NCI-H1092 treated with DMSO at 0.1 percent for 48 hours (cell line): ENCODE measurements at places on chromosomes 11 and 22.

DNA sequence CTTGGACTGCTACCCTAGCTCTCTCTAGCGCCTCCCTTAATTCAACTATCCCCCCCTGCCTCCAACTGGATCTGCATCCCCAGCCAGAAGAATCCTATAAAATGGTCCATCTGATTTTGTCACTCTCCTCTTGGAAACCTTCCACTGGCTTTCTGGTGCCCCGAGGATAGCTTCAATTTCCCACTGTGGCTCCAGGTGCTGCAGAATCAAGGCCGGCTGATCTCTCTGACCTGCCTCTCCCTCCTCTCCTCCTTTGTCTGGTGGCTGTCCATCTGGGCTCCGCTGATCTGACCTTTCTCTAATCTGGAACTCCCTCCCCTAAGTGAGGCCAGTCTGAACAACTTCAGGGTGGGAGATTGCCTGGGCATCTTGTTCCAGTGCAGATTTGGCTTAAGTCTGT lies 6.1 kb upstream of the GRK3 start:
- no peak for DNase-seq

DNA sequence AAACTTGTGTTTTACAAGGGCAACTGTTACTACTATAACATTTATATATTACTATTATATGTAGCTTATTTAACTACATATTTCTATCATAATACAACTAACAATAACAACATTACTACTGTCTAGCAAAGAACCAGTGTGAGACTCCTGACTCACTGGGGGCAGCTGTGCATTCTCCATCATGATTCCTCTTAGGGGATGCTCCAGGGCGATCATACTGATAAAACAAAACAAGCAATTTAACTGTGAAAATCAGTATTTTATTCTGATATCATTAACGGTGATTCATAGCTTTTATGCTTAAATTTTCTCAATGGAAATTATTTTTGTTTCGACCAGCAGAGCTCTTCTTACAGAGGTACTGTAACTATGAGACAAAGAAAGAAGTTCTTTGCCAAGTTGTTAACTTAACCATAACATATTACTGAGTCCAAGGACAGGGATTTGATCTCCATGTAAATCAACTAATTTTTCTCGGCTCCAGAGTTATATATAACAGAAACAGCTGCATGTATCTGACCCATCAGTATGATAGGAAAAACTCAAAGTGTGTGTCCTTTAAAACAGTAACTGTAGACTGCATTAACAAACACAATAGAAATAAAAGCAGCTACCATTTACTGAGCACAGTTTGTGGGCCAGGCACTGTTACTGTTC lies 24.8 kb upstream of the FNBP4 start:
- no peak for DNase-seq

DNA sequence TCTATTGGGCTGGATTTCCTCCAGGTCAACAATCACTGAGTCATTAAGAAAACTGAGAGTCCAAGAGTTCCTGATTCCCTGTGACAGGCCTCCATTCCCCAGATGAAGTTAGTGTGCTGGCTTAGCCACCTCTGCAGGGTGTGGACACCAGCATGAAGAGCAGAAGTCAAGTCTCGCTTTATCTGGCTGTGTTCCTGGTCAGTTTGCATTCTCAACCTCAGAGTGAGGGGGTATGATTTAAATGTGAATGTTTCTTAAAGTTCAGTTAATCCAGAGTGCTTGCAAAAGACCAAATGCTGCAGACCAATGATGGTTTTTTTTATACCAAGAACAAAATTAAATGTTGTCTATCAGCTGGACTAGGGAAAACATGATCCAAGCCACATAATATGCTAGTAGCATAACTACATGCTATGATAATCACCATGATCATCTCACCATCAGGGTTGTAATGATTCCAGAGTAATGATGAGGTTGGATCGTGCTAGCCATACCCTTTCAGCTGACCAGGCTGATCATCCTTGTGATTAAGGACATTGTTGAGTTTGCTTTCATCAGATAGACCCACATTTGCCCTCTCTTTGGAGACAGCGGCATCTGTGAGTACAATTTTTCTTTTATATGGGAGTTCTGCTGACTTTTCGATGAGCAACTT lies 145.8 kb upstream of the ARHGAP20 start:
- DNase-seq: no peak

DNA sequence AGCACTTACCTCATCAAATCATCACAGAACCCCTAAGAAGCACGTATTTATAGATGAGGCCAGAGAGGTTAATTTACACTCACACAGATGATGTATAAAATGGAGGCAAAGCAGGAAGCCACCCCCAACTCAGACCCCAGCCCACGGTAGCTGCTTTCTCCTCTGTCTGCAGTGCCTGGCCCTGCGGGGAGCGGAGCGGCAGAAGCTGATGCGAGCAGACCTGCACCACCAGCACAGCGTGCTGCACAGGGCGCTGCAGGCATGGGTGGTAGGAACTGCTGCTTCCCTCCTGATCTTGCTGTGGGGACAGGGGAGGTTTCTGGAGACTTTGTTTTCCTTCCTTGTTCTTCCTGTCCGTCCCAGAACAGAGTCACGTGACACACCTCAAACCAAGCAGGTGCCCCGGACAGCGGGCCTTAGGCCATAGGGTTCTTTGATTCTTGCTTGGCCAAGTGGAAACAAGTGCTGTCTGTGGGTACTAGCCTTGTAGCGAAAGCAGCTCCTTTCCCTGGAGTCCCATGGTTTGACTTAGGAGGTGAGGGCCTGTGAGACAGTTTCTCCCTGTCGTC lies 57.8 kb downstream of the PISD start:
- no peak for DNase-seq

DNA sequence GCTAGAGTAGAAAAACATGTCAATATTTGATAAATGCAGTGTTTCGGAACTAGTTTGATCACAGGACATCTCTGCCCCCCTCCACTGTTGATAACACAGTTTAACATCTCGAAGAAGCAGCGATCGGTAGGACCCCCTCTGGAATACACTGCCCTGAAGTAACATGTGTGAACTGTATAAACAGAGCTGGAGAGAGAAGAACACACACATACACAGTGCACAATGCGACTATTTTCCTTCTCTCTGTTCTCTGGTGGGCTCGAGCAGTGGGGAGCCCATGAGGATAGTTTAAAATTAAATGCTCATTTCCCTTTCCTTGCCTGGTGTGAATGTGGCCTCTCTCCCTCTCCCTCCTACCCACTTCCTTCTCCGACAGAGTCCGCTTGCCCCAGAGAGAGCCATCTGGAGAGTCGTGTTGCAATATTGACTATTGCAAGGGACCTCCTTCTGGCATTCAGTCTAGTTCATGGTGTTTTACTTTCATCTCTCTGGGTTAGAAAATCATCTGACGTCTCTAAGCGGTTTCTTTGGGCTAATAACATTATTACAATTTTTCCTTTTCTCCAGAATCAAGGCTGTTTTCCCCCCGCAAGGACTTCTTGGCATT lies 51.6 kb upstream of the BARX2 start:
- peak; percentile 59 for DNase-seq

DNA sequence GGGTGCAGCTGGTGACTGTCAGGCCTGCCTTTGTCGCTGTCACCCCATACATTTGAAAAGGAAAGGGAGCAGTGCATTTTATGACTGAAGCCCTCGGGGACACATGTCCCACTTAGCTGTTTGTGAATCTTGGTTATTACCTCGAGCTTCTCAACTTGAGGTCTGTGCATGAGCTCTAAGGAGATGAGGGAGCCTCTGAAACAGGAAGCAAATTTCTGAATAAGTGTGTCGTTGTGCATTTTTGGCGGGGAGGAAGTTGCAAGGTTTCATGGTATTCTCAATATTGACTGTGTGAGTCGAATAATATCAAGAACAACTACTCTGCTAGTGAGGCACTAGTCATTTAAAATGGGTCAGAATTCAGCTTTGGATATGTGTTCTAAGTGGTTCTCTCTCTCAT lies 149.7 kb upstream of the PLET1 start:
- no peak for DNase-seq

GRCh38 chr11:95229993-95230809 lies 801 bp downstream of the SESN3 start:
- peak; percentile 59 for DNase-seq

- DNase-seq: no peak
Observed at GRCh38 chr22:49260681-49261580, 566.7 kb downstream of the BRD1 start.

- DNase-seq: no peak
Observed at GRCh38 chr11:123434262-123434661, 4.2 kb downstream of the GRAMD1B start.

- peak; percentile 58 for DNase-seq
Observed at GRCh38 chr11:110463153-110463552, 33.4 kb downstream of the FDX1 start.

DNA sequence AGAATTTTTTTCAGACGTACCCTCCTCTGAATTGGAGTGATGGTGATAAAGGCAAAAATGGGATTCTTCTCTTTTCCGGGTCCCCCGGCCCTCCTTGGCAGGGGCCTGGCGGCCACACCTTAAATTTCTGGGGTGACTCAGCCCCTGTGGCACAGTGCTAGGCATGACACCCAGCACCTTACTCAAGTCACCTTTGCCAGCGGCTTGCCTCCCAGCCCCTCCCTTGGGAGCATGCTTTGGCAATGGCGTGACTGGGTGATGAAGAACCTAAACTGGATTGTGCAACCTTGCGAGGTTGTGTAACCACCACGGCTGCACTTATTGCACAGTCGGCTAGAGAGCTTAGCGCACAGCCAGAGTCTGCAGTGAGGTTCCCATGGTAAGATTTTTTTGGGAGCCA lies 16.2 kb upstream of the LDLRAD3 start:
- DNase-seq: no peak

GRCh38 chr22:39877079-39877845 lies 16.3 kb downstream of the ENTHD1 start:
- DNase-seq: no peak

GRCh38 chr22:49155770-49156580 lies 671.7 kb downstream of the BRD1 start:
- peak; percentile 47 for DNase-seq

DNA sequence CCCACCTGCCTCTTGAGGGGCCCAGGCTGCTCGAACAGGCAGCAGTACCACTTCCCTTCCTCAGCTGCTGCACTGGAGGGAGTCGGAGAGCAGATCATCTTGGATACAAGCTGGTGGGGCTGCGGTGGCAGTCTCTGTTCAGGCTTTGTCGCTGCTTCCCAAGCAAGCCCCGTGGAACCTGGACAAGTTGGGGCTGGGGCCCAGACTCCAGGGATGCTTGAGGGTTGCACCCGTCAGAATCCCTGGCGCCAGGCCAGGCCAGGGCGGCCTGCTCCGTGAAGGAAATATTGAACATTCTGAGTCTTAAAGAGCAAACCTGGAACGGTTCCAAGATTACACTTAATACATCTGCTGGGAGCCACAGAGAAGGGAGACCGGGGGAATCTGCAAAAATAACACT lies 310.1 kb upstream of the SORL1-AS1 start:
- DNase-seq: peak; percentile 81

- DNase-seq: no peak
Observed at GRCh38 chr11:121654259-121654842, 201.6 kb upstream of the SORL1-AS1 start.

GRCh38 chr11:3939211-3939610 lies 83.7 kb downstream of the STIM1 start:
- DNase-seq: no peak

DNA sequence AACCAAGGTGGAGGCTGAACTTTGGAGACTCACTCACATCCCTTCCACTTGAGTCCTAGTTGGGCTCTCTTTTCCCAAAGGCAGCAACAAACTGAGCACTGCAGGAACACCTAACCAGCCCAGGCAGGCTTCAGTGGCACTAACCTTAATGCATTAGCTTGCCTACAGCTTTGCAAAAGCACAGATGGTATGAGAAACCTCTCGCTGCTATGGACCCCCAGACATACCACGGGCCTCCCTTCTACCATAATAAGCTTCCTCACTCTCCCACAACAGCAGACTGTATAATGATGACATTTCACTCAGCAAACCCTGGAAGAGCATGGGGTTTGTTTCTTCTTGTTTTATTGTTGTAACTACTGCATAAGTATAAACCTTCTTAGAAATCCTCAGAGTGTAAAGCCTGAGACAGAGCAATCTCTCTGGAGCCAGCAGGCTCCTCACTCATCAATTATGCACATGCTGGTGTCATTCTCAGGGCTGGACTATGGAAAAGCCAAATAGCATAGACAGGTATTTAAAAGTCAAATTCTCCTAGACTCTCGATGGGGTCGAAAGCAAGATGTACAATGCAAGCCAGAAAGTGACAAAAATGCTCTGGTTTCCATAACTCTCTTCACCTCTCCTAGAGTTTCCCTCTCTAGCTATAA lies 167.6 kb downstream of the NXPE2 start:
- no peak for DNase-seq

DNA sequence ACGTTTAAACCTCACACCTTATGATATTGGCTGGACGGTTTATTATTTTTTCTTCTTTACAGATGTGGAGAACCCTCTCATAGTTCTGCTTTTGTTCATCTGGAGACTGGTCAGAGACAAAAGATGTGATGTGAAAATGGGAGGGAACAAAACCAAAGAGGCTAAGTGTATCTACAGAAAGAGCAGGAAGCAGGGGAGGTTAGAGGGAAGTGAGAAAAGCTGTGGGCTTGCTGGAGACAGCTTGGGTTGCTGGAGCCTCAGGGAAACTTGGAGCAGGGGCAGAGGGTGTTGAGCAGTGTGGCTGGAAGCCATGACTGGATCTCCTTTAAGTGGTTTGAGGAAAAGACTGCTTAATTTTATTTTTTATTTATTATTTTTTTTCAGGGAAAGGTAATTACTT lies 79.0 kb upstream of the SNX19 start:
- no peak for DNase-seq

- no peak for DNase-seq
Observed at GRCh38 chr11:5524756-5525155, 8.3 kb upstream of the UBQLNL start.

DNA sequence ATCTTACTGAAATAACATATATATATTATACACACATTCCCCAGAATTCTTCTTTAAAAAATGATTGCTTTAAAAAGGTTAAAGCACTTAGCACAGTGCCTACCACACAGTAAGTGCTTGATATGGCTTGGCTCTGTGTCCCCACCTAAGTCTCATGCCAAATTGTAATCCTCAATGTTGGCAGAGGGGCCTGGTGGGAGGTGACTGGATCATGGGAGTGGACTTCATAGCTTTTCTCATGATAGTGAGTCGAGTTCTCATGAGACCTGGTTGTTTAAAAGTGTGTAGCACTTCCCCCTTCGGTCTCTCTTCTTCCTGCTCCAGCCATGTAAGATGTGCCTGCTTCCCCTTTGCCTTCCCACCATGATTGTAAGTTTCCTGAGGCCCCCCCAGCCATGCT lies 6.2 kb downstream of the CRYAB start:
- DNase-seq: no peak

- peak; percentile 41 for DNase-seq
Observed at GRCh38 chr11:47147250-47147649, 29.4 kb downstream of the ARFGAP2 start.

- DNase-seq: no peak
Observed at GRCh38 chr11:133720951-133721350, 124.4 kb downstream of the SPATA19 start.

- peak; percentile 85 for DNase-seq
Observed at GRCh38 chr11:63536669-63537292, at the start of gene PLAAT4. PLAAT4 (plus strand) TSS chr11:63536808; CDS start chr11:63536869, 61 bp downstream.
